Activated T-helper 1 cell treated with anti-CD3 and anti-CD28 coated beads, Interleukin-12 subunit alpha, Interleukin-12 subunit beta, Interleukin-2, Interleukin-4 antibody, amounts not matched to agents 30 ng/mL and 10 ng/mL and 1 ng/mL, durations not matched to agents 14 hours and 24 hours and 36 hours (primary cell): ENCODE measurements at places on chromosomes 16 and 17. TPM values are rescaled to one million over a fixed set of nuclear protein-coding genes. Genes with fewer than 3 reads are reported as not detected.

DNA sequence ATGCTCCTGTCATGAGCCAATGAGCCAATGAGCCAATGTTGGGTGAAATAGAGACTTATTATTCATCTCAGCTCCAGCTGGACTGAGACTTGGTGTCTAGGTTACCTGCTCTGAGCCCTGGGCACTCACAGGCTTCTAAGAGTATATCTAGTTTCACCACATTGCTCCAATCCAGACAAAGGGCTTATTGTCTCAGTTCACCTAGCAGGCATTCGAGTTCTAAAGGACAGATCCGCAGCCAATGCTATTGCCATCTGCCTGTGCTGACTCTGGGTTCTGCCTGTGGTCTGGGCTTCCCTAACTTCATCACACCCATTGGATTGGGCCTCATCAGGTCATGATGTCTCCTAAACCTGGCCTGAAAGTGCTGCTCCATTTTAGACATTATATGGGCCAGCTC is 66.1 kb upstream of the HS3ST4 start:
- DNase-seq: no peak

PYCARD gene
- total RNA-seq: 20.9 and 21.2 TPM in 2 replicates

DNA sequence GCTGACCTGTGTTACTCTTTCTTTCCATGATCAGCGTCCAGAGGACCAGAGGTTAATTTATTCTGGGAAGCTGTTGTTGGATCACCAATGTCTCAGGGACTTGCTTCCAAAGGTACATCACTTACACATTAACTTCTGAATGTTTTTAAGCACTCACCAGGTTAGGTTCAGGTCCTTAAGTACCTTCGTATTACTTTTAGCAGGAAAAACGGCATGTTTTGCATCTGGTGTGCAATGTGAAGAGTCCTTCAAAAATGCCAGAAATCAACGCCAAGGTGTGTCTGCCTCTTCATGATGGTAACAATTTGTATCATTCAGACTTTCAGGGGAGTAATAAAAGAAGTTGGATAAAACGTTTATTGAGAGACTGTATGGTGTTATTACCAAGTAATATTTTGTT is 3.3 kb downstream of the HERPUD1 start:
- DNase-seq: no peak

DNA sequence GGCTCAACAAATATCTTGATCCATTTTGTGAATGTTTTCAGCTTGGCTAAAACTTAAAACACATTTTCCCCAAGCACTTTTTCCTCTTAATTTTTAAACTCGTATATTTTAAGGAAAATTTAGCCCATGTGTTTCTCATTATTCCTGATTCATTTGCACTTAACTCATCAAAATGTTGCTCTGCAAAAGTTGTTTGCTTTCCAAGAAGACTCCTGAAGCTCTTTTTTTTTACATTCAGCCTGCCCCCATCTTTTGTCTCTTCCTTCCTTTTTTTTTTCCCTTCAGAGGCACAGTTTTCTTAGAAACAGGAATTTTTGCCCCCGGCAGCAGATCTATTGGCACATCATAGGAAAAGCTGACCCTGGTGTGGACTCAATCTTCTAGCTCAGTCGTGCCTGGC is 155.0 kb upstream of the SALL1 start:
- no peak for DNase-seq

- DNase-seq: no peak
Observed at GRCh38 chr17:44942456-44942855, 5.1 kb downstream of the KIF18B start.

GUCY2D gene
- total RNA-seq: not detected in 2 replicates

DNA sequence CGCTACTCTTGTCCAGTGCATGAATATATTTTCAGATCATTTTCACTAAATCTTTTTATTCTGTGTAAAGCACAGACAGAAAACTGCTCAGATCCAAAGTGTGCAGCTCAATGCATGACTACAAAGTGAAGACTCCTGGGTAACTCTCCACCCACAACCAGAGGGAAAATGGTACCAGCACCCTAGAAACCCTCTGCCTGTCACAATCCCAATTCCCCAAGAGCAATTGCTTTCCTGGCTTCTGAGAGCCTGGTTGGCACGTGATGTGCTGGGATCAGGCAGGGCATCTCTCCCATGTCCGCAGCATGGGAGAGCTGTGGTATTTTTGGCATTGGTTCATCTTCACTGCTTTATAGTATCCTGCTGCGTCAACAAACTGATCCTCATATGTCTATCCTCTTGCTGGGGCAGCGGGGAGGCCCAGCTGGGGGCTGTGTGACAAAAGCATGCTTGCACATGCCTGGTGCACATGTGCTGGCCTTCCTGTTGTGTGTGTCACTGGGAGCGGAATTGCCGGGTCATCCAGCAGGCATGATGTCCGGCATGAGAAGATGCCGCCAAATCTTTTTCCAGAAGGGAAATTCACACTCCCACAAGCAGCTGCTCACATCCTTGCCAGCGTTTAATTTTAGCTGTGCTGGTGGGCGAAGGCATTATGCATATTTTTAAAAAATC is 278.9 kb upstream of the FOXF1 start:
- no peak for DNase-seq

DNA sequence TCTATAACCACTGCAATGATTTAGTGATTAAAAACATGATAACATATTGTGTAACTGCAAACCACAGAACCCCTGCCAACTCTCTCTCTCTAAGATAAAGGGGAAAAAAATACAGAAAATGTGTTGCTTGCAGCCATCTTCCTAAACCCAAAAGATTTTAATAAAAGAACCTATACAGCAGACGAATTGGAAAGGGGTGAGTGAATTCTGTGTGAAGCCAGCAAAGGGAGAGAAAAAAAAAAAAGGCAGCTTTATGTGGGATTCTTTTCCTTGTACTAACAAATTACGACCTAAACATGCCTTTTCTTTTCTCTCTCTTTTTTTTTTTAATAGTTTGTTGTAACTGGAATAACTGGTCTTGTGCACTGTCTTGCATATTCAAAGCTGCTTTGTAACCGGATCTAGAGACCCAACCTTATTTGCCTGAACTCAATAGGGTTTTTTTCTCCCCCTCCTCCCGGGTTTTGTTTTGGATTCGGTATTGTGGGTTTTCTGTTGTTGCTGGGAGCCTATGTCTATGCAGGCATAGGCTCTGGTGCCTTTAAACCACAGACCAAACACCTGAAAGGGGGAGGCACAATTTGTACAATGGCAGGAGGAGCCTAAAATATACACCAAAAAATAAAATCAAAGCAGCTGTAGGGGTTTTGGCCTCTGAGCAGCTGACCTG is 7.0 kb upstream of the ZFHX3 start:
- DNase-seq: no peak

DNA sequence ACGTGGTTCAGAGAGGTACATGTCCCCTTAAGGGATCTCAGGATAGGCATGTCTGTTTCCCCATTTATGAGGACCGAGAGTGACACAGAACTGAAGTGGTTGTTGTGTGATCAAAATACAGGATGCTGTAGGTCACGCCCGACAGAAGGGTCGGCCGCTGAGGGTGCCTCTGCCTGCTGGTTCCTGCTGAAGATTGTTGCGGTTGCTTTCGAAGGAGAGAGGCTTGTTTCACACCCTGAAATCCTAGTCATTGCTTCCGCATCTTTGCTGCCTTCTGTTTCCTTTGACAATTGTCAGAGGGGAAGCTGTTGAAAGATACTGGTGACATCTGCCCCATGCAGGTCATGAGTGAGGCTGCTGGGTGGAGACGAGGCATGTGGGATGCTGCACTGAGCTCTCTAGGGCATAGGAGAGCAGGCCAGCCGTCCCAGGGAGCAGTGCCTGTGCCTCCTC is 3.8 kb upstream of the NAT9 start:
- peak; percentile 71 for DNase-seq

SLC35G6 gene
- not detected in 2 replicates for total RNA-seq

KRTAP9-4 gene
- total RNA-seq: not detected in 2 replicates

KRTAP4-6 gene
- not detected in 2 replicates for total RNA-seq

- peak; percentile 7 for DNase-seq
Observed at GRCh38 chr17:35612924-35613521, 25.9 kb downstream of the AP2B1 start.

ACE gene
- 0.36 and 0.59 TPM in 2 replicates for total RNA-seq

- no peak for DNase-seq
Observed at GRCh38 chr17:61284746-61285145, 114.9 kb upstream of the TBX2 start.

- peak; percentile 62 for DNase-seq
Observed at GRCh38 chr17:82414548-82415281, 3.4 kb upstream of the HEXD start.

GRCh38 chr16:75311383-75311938 is 60.0 kb upstream of the BCAR1 start:
- no peak for DNase-seq

DNA sequence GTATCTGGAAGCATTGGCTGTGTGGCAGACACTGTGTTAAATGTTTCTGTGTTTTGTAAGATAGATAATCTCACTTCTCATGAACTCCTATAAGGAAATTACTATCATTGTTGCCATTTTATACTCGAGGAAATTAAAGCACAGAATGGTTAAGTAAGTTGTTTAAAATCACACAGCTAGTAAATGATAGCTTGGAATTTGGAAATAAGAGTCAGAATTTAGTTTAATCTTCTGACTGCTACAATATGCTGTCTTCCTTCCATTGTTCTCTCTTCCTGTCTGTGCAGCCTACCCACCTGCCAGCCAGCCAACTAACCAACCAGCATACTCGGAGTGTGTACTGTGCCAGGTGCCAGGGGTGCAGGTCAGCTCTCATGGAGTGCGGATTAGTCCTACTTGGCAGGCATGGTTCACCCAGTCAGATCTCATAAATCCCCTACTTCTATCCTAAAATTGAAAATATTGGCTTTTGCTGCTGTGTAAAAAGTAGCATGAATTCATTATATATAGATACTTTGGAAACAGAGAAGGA is 79.9 kb upstream of the LGALS9 start:
- no peak for DNase-seq

GGNBP2 gene
- 77.1 and 80.9 TPM in 2 replicates for total RNA-seq

GRCh38 chr16:67919622-67920221 is 11.9 kb downstream of the CTRL start:
- DNase-seq: no peak

GRCh38 chr16:85152414-85153030 is 40.2 kb upstream of the CIBAR2 start:
- no peak for DNase-seq

PRR11 gene
- total RNA-seq: 29.4 and 32.7 TPM in 2 replicates

- no peak for DNase-seq
Observed at GRCh38 chr17:8791248-8791909, 7.8 kb downstream of the MFSD6L start.

TBX6 gene
- total RNA-seq: 1.6 and 1.8 TPM in 2 replicates

- DNase-seq: no peak
Observed at GRCh38 chr17:49870298-49870697, 22.4 kb upstream of the TAC4 start.

- no peak for DNase-seq
Observed at GRCh38 chr16:4358236-4358635, 7.1 kb upstream of the PAM16 start.

- DNase-seq: no peak
Observed at GRCh38 chr17:77963441-77963840, 4.9 kb downstream of the TNRC6C start.

GRCh38 chr17:40399185-40399584 is 18.5 kb downstream of the TOP2A start:
- no peak for DNase-seq

- DNase-seq: no peak
Observed at GRCh38 chr16:89395150-89396142, 94.9 kb downstream of the ANKRD11 start.

DNA sequence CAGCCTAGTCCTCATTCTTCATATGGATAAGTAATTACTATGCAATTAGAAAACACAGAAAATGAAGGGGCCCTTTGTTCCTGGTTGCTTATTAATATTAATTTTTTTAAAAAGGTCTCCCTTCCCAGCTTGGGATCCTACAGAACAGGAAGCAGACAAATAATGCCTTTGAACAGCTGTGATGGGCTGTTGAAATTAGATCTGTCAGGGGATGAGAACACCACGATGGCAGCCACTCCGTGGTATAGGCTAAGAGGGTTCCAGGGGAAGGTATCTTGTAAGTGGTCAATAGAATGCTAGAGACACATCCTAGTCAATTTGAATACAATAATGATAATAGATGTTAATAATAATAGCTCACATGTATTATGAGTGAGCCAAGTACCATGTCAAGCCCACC is 83.1 kb downstream of the CCDC182 start:
- no peak for DNase-seq

- DNase-seq: no peak
Observed at GRCh38 chr16:3283543-3284447, 504 bp downstream of the ZNF263 start.

DNA sequence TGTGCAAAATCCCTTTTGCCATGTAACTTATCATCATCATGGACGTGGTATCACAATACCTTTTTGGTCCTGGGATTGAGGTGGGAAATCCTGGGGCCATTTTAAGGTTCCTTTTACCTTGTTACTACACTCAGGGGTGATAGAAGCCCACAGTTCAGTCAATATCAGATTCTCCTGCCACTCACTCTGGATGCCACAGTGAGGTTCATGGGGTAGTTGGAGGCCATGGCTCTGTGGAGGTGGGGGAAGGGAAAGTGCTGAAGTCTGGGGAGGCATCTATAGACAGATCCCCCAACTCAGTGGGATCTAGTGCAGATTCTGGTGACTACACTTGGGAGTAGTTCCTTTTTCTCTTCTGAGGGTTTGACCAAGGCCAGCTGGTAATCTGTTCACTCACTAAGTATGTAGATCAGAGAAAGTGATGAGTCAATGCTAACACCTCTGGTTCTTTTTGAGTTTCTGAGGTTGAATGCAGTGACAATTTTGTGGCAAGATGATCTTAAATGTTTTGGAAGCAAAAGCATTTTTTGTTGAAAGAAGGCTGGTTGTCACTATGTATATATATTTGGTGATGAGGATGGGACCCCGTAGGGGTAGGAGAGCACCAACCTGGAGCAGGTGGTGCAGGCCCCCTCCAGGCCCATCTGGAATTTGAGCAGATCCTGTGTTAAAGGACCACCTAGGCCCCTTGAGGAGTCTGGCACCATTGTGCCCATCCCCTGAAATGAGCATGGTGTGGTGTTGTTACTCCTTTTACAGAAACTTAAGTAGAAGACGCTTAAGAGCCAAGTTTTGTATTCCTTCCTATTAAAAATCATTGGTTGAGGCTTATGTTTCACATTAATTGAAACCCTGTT is 18.8 kb upstream of the IRF8 start:
- no peak for DNase-seq

DNA sequence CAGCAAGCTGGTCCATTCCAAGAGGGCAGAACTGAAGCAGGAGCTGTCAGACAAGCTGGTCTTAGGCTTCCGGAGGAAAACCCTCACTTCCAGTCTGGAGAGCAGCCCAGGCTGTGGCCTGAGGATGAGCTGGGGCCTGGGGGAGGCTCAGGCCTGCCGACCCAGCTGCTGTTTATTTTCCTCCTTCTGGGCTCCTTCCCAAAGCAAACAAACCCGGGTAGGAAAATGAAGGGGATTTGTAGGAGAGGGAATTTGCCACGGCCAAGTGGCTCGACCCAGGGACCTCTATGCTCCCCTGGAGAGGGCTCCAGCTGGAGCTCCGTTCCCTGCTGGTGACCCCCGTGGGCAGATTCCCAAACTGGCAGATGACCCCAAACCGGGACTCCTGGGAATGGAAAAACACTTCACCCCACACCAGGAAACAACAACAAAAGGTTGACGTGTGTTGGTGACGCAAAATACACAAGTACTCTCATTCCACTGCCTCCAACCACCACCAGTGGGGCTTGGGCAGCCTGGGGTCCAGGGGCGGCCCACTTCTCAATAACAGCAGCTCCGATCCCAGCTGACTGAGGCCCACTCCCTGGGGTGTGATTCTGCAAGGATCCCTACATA is 8.8 kb downstream of the JUP start:
- no peak for DNase-seq

FBXW10 gene
- total RNA-seq: 0.07 TPM in 1 of 2 replicates, not detected in the other

- no peak for DNase-seq
Observed at GRCh38 chr17:71260366-71260940, 860.4 kb upstream of the SOX9 start.
